Cardiac fibroblast (primary cell): ENCODE measurements at places on chromosomes 7 and 10.
A peak's percentile ranks its signal among the peaks of the same experiment; 100 is the strongest.

DNA sequence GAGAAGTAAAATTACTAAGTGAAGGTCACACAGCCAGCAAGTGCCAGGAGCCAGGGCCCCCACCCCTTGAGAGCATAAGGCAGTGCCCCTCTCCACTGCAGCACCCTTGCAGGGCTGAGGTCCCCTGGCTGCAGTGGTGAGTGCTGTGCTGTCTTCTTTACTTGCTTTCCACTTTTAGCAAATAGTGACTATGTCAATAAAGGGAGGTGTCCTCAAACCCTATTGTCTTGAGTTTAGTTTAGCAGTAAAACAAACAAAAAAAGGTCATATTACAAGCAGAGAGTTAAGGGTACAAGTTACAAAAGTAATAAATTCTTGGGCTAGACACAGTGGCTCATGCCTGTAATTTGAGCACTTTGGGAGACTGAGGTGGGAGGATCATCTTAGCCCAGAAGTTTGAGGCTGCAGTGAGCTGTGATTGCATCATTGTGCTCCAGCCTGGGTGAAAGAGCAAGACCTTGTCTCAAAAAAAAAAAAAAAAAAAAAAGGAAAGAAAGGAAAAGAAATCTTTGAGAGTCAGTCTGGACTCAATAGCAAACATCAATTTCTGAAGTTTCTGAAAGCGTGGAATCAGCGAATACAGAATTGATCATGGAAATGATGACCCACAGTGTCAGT, 39.0 kb upstream of the KIF5B start:
- peak; percentile 4 for DNase-seq

GRCh38 chr10:114932225-114932624, 5.8 kb upstream of the TRUB1 start:
- DNase-seq, result no peak

- DNase-seq, result no peak
Measured at GRCh38 chr10:381805-382204, 246.6 kb downstream of the ZMYND11 start.

- DNase-seq, result no peak
Measured at GRCh38 chr10:91879515-91880170, 29.6 kb downstream of the FGFBP3 start.

GRCh38 chr10:27464993-27465392, 39.1 kb upstream of the RAB18 start:
- DNase-seq, result no peak

DNA sequence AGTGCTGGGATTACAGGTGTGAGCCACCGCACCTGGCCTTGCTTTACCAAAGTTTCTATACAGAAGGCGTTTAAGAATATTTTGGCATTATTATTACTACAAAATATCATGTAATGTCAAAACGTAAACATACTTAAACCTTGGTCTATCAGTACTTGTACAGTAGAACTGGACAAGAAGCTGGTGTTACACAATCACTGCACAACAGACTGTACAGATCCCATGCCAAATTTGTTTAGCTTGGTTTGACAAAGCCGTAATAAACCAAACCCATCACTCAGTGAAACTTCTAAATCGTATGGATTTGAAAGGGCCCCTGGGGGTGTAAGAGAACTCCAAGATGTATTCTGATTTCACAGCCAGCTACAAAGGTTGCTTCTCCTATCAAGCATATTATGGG, 51.8 kb upstream of the RHEB start:
- no peak for DNase-seq

DNA sequence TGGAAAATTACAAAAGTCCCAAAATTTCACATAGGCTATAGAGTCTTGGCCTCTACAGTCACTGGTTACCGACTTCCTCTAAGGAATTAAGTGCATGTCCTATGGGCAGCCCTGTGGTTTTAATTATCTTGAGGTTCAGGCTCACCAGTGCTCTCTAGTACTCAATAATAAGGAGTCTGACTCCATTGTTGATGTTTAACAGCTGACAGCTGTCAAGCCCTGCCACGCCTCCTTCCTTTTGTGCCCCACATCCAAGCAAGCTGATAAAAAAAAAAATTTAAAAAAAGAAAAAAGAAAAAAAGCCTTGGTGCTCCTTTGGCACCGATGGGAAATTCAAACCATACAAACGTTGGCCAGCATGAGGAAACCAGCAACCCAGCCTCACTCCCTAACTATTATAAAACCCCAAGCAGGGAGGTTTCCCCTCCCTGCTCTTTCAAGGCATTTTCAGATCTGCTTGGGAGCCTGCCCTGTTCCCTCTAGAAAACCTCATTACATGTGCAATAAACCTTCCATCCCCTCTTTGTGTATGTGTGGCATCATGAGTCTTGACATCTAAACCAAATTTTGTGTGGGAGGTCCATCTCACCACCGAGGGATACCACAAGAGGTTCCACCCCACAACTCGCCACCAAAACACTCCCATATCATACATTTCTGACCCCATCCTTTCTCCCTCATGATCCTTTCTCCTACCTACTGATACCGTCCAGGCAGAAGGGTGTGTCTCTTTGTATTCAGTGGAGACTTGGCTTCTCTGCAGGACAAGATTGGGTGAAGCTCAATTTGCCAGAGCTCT, 70.9 kb upstream of the CCDC71L start:
- DNase-seq, result peak; percentile 79

DNA sequence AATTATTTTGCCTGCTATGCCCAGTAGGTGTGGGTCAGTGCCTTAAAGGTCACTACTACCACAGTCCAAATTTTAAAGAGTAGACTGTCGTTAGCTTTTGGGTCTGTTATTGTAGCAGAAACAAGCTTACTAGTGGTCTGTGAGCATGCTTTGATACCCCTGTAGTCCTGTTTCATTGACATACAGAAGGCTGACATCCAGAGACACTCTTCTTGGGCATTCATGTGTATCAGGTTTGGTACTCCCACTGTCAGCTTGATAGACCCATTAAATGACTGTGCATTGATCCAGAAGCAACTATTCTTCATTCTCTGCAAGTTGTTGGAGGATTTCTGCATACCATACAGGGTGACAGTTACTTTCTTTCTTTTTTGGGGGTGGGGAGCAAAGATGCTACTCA, 884.4 kb upstream of the CELF2 start:
- no peak for DNase-seq

GRCh38 chr10:73075829-73076228, 20.8 kb downstream of the P4HA1 start:
- no peak for DNase-seq

DNA sequence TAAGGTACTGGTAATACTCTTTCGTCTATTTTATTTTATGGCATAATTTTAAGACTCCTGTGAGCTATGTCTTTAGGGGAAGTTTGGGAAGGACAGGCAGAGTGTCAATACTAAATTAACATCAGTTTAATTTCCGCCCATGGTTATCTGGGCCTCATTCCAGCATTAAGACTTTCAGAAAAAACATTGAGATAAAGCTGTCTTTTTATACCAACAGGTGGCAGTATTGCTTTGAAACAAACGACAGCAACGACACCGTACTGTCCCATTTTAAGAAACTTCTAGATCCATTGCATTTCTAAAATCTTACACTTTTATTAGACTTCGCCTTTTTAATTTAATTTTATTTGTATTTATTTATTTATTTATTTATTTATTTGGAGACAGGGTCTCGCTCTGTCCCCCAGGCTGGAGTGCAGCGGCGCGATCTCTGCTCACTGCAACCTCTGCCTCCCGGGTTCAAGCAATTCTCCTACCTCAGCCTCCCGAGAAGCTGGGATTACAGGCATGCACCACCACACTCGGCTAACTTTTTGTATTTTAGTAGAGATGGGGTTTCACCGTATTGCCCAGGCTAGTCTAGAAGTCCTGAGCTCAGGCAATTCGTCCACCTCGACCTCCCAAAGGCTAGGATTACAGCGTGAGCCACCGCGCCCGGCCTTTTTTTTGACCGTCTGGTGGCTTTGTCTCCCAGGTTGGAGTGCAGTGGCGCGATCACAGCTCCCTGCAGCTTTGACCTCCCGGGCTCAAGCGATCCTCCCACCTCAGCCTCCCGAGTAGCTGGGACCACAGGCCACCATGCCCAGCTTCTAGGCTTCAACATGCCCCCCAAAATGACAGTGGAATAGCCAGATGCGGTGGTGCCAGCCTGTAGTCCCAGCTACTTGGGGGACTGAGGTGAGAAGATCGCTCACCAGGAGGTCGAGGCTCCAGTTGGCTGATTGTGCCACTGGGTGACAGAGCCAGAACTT, 78.7 kb upstream of the C1GALT1 start:
- DNase-seq, result peak; percentile 88

GRCh38 chr7:94650147-94651051, 5.5 kb downstream of the SGCE start:
- no peak for DNase-seq

GRCh38 chr10:119494236-119495020, 48.1 kb downstream of the RGS10 start:
- no peak for DNase-seq

GRCh38 chr10:14439451-14440259, 108.9 kb upstream of the FRMD4A start:
- DNase-seq, result peak; percentile 21

GRCh38 chr7:24851786-24852185, 94.5 kb upstream of the GSDME start:
- no peak for DNase-seq

- DNase-seq, result peak; percentile 60
Measured at GRCh38 chr10:69801094-69801433, 642 bp upstream of the COL13A1 start.

- DNase-seq, result peak; percentile 99
Measured at GRCh38 chr10:93445097-93445960, 36.8 kb downstream of the MYOF start.

DNA sequence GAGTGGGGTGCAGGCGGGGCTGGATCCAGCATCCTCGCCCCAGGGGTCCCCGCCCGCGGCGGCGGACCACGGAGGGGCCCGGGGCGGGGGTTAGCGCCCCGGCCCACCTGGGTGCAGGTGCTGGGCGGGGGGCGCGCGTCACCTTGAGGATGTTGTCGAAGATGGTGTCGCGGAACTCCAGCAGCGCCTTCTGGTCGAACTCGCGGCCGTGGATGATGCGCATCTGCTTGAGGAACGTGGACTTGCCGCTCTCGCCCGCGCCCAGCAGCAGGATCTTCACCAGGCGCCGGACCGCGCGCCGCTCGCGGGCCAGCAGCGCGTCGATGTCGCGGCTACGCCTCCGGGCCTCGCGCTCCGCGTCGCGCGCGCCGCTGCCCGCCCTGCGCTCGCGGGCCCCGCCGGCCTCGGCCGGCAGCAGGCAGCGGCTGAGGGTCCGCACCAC, 376 bp downstream of the GNA12 start:
- no peak for DNase-seq

DNA sequence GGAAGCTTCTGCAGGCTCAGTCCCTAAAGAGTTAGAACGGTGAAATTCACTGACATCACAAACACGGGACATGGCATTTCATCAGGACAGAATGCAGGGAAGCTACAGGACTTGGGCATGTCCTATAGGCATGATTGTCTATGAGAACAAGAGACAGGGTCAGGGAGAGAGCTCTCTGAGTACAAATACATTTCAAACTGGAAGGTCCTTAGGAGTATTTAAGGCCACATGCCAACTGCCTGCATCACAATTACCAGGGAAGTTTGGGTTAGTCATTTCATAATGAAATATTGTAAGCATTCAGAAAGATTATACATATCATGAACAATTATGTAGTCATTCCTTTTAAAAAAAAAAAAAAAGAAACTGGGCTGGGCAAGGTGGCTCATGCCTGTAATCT, 71.3 kb downstream of the CREB3L2 start:
- DNase-seq, result peak; percentile 84

DNA sequence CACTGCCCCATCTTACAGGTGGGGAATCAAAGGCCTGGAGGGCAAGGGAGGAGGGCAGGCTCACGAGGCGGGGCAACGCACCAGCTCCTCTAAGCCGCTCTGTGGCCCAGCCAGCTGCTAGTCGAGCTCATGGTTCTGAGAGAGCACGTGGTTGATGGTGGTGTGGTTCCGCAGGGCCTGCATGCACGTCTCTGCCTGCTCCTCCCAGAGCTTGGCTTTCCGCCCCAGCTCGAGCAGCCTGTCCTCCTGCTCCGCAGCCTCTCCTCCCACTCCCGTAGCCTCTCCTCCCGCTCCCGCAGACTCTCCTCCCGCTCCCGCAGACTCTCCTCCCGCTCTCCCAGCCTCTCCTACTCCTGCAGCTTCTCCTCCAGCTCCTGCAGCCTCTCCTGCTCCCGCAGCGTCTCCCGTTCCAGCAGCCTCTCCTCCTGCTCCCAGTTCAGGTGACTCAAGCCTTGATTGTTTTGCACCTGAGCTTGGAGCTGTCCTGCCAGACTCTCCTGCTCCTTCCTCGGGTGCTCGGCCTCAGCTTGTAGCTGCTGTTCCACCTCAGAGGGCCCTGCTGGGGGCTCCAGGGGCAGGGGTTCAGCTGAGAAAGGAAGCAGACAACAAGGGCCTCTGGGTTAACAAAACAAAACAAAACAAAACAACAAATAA, 19.1 kb upstream of the MTPAP start:
- no peak for DNase-seq

DNA sequence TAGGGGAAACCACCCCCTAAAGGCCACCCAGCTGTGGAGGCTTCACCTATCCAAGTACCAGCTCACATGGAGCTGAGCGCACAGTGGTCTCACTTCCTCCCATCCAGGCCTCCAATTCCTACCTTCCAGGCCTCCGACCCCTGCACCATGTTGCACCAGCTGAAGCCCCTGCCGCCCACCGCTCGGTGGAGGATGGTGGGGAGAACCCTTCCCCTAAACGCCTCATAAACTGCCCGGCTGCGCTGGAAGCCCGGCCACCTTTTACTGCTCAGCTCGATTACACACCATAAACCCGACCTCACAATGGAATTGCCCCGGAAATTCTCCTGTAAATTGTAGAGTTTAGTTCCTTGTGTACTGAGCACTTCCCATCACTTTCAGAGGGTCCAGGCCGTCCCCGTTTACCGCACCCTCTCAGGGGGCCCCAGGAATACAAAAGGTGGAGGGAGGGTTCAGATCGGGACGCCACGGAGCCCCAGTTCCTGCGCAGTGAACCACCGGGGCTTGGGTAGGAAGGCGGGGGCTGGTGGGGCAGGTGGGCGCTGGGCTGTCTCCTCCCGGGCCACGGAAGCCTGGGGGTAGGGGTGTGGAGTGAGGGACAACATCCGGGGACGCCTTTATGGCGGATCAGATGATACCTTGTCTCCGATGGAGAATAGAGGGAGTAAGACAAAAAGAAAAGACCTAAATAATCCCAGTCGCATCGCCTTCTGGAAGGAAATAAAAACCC, 1.4 kb upstream of the HOXA7 start:
- no peak for DNase-seq

DNA sequence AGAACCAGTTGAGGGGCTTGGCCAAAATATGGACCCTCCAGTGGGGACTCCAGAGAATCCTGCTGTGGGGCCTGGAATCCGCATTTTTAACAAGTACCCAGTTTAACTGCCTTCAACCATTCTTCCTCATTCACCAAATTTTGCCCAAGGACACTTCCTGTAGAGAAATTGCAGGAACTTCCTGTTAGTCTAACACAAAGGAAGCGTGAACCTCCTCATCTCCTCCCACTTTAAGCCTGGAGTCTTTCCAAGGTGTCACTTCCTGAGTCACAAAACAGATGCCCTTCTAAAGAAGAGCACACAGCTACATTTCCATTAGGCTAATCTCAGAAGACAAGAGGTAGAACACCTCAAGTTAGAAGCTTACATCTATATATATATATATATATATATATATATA, 188.4 kb downstream of the PPP1R17 start:
- peak; percentile 19 for DNase-seq
